ENCODE measurements at places on chromosomes 5 and 9.
A peak's percentile ranks its signal among the peaks of the same experiment; 100 is the strongest.

GRCh38 chr9:20426019-20426418 lies 196.3 kb downstream of the MLLT3 start:
- no peak for DNase-seq

- no peak for DNase-seq
Measured at GRCh38 chr5:67104859-67105258, 91.7 kb downstream of the CD180 start.

DNA sequence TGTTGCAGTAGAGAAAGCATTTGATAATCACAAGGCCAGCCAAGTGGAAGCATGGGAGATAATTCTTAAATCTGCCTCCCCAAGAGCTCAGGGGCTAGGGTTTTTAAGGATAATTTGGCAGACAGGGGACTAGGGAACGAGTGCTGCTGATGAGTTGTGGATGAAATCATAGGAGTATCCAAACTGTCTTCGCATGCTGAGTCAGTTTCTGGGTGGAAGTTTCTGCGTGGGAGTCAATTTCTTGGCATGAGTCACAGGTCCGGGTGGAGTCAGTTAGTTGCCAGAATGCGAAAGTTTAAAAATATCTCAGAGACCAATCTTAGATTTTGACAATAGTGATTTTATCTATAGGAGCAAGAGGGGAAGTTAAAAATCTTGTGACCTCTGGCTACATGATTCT lies 112.6 kb downstream of the TMC1 start:
- peak; percentile 23 for DNase-seq

GRCh38 chr9:133443982-133444381 lies 15.8 kb upstream of the CACFD1 start:
- DNase-seq = no peak

DNA sequence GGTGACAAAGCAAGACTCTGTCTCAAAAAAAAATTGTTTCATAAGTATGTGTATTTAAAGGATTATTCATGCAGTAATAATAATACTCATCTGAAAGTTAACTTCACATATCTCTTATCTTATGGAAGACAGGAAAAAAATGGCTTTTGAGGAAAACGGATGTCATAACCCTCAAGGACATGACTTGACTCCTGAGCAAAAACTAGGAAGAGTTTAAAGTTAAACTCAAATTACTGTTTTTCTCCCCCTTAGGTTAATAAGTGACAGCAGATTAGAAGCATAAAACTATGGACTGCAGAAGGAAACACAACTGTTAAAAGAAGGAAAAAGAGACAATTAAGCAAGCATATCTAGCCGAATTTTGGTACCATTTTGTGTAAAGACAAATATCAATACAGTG lies 16.5 kb downstream of the DHX29 start:
- no peak for DNase-seq

DNA sequence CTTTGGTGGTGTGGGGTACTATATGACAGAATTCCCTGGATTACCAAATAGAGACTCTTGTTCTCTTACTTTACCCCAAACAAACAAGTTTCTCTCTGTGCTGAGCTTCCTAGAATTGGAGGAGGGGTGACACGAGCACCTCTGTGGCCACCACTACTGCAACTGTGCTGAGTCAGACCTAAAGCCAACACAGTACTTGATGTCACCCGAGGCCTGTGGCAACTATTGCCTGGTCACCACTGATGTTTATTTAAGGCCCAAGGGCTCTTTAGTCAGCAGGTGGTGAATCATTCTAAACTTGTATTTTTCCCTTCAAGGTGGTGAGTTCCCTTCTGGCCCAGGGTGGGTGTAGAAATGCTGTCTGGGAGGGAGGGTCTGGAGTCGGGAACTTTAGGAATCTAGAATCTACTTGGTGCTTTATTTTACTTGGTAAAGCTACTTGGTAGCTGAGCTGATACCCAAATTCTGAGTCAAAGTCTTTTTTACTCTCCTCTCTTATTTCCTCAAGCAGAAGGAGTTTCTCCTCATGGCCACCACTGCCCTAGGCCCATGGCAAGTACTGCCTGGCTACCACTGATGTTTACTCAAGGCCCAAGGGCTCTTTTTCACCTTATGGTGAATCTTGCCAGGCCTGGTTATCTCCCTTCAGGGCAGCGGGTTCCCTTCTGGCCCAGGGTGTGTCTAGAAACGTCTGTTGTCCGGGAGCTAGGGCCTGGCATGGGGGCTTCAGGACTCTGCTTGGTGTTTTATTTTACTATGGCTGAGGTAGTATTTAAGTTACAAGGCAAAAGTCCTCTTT lies 9.8 kb downstream of the LURAP1L start:
- DNase-seq = no peak

DNA sequence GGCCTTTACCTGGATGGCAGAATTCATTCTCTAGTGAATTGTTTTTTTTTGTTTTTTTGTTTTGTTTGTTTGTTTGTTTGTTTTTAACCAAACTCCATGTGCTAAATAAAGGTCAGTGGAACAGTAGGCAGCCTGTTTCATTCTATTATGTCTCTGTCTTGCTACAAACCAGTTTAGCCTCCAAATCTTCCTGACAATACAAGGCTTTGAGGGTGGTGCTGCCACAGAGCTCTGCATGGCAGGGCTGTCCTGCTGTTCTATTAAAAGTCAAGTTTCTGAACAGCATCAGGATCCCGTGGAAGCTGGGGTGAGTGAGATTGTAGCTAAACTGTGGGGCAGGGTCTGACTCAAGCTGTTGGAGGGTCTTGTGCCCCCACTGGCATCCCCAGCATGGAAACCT lies 144.1 kb upstream of the MAST4 start:
- no peak for DNase-seq

DNA sequence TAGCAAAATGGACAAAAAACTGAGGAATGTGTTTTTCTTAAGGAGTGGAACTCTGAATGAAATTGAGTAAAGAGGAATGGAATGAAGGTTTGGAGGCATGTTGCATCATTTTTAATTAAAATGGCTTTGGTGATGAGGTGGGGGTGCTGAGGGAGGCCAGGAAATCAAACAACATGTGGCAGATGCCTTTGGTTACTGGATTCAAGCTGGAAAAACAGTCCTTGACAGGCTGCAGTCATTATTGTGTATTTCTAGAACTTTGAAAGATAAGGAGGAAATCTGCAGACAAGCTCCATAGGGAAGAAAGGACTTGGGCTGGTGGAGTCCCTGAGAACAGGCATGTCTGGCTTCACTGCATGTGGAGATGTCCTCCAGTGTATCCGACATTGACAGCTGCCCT lies 203.5 kb upstream of the HAPLN1 start:
- DNase-seq = no peak

GRCh38 chr5:53556001-53556400 lies 4.4 kb upstream of the NDUFS4 start:
- DNase-seq = no peak

- no peak for DNase-seq
Measured at GRCh38 chr5:35856765-35857351, at the start of gene IL7R. Gene IL7R (plus strand): TSS chr5:35856891. CDS start chr5:35856978, 87 bp downstream.

DNA sequence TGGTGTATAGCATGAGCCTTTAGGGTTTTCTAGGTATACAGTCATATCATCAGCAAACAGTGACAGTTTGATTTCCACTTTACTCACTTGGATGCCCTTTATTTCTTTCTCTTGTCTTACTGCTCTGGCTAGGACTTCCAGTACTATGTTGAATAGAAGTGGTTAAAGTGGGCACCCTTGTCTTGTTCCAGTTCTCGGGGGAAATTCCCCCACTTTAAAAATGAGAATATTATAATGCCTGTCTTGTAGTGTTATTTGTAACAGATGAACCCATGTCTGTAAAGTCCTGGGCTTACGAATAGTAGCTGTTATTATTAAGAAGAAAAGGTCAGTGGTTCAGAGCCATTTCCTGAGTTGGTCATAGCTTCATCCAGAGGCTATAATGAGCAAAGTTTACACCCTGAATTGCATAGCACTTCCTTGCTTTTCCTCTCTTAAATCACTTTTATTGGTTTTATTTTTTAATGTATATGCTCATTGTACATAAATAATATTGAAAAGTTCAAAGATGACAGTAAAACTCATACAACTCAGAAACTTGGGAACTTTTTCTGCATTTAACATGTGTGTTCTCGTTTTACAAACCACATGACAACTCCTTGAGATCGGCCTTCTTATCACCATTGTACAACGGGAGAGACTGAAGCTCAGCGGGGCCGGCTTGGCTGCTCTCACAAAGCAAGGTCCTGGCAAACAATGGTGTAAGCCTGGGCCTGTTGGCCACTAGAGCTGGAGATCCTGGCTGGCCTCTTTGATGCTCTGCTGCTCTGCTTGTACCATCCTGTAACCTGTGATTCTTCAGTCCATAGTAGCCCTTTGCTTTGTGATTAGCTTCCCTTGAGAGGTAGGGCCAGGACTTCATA lies 85.2 kb downstream of the CYFIP2 start:
- no peak for DNase-seq

DNA sequence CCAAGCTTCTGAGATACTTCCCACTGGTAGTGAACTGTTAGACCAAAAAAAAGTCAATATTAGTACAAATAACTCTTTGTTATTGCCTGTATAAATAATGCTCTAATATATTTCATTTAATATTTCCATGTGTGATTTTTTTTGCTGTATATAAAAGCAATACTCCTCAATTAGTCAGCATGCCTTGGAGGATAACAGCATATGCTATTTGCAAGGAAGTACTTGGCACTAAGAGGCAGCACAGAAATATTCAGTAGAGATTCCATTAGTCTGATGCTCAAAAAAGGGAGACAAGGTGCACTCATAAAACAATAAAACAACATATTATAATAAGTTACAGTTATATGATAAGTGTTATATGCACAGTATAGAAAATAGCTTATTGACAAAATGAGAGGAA lies 296.6 kb upstream of the MPDZ start:
- no peak for DNase-seq

DNA sequence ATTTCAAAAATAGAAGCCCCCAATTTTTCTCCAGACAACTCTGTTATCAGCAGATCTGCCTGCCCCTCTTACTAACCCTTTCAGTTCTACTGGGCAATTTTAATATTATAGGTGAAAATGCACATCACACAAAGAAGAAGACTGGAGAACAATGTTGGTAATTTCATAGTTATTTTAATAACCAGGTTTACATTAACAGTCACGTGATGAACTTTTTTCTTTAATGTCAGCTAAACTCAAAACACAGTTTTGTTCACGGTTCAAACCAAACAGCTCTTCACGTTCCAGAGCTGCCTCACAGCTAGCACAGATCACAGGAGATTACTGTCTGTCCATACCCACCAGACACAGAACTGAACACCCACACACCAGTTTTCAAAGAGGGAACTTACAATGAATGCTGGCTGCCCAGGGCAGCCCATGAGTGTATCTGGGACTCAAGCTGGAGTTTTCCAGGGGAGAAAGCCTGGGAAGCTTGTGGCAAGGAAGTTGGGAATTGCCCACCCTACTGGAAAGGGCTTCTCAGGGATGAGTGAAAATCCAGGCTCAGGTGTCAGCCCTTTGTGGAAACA lies 119.1 kb downstream of the DPYSL3 start:
- DNase-seq = no peak

GRCh38 chr9:109274884-109275730 lies 45.8 kb downstream of the EPB41L4B start:
- no peak for DNase-seq

GRCh38 chr9:89218040-89218928 lies 39.7 kb upstream of the SHC3 start:
- no peak for DNase-seq

DNA sequence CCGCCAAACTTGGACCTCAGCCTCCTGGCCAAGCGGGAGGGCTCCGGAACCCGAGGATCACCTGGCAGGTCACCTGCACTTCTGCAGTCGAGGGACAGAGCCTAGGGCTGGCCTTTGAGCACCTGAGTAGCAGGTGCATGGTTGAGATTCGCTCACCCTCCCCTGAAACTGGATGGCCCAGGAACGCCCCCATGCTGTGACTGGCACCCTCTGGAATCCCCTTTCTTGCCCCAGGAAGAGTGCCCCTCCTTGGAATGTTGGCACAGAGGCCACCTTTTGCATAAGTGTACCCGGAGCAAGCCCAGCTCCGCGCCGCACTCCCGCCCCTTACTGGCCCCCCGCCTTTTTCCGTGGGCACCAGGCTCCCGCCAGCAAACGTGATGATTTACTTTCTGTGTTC lies 112.5 kb upstream of the IER5L start:
- no peak for DNase-seq

GRCh38 chr5:126878634-126879033 lies 101.7 kb downstream of the LMNB1 start:
- DNase-seq = no peak

DNA sequence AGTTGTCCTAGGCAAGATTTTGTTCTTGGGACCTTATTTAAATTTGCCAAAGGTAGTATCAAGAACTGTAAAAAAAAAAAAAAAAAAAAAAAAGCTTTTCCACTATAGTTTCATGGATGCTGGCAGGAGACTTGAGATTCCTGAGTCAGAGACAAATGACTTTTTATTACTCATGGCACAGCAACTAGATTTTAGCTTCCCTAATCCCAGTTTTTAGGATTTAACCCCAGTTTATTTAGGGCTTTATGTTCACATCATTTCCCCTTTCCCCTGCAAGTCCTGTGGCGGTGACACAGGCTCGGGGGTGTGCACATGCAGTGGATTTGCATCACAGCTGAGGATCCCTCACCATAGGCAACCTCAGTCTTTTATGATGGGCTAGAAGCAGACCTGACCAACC lies 144.9 kb downstream of the GOLPH3 start:
- DNase-seq = no peak

DNA sequence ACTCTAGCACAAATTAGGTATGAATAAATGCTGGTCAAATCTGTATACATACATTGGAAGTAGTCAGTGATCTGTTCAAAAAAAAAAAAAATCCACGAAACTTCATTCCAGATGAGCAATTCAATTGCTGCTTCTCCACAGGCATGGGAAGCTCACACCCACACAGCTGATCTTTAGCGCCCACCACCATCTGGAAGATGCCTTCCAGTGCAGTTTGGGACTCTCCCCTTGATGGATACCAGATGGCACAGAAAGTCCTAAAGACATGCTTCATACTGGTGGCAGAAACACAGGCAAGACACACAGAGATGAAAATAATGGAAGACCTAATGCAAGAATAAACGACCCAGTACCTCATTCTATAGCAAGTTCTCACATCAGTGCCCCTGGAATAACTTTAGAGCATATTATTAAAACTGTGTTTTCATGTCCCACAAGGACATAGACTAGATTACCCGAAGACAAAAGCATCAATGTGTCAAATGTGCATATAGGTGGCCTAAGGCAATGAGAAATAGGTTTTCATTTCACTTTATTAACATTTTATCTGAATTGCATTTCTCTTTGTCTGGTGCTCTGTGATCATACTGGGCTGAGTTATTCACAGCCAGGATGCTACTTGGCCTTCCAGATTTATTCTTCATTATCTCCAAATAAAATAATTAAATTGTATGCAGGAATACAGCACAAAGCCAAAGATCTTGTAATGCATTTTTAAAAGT lies 135.4 kb upstream of the TAS2R1 start:
- no peak for DNase-seq

Measured in stimulated activated CD4-positive, alpha-beta T cell treated with anti-CD3 and anti-CD28 coated beads, TNF-alpha, amount 100 ng/mL, for 24 hours (primary cell).